ENCODE measurements at places on chromosomes 2 and 18.

GRCh38 chr2:68806511-68807109 is 64.6 kb downstream of the BMP10 start:
- DNase-seq = no peak

- DNase-seq = no peak
These were observed 5.5 kb upstream of the TEX51 start for GRCh38 chr2:126893153-126893552.

GRCh38 chr2:101987832-101988231 is 3.9 kb upstream of the IL1R2 start:
- DNase-seq = no peak

- no peak for DNase-seq
These were observed 192.8 kb downstream of the MTX2 start for GRCh38 chr2:176461809-176462670.

DNA sequence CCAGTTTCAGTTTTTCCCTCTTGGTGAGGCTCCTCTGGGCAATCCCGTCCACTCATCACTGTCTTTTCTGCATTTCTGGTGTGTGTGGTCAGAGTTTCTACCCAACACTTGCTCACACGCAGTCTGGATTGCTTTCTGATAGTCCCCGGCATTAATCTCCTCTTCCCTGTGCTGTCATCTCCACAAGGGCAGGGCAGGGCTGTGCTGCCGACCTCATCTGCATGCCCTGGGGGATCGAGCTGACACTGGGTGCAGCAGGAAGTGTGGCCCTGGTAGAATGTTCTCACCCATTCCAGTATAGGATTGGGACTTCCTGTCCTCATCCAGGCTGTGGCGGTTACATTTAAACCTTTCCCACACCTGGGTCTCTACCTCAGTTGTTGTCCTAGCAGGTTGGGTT is 80.0 kb upstream of the FAM136A start:
- no peak for DNase-seq

- DNase-seq = no peak
These were observed 97.4 kb upstream of the ITGA6 start for GRCh38 chr2:172329774-172330671.

DNA sequence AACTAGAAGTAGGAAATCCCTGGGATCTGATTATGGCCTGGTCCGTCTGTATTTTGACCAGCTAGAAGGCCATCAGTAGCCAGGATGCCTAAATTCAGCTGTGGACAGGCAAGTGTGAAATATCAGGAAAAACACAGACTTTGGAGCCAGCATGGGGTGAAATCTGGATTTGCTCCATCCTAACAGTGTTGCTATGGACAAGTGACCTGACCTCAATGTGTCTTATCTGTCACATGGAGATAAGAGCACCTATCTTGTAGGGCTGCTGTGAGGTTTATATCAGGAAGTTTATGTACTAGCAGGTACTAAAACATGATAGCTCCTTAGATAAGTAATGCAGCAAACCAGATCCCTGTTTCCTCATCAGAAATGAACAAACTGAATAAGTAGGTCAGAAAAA is 460.4 kb downstream of the STK39 start:
- no peak for DNase-seq

- no peak for DNase-seq
These were observed 189.3 kb downstream of the ANKRD44 start for GRCh38 chr2:197121255-197121654.

DNA sequence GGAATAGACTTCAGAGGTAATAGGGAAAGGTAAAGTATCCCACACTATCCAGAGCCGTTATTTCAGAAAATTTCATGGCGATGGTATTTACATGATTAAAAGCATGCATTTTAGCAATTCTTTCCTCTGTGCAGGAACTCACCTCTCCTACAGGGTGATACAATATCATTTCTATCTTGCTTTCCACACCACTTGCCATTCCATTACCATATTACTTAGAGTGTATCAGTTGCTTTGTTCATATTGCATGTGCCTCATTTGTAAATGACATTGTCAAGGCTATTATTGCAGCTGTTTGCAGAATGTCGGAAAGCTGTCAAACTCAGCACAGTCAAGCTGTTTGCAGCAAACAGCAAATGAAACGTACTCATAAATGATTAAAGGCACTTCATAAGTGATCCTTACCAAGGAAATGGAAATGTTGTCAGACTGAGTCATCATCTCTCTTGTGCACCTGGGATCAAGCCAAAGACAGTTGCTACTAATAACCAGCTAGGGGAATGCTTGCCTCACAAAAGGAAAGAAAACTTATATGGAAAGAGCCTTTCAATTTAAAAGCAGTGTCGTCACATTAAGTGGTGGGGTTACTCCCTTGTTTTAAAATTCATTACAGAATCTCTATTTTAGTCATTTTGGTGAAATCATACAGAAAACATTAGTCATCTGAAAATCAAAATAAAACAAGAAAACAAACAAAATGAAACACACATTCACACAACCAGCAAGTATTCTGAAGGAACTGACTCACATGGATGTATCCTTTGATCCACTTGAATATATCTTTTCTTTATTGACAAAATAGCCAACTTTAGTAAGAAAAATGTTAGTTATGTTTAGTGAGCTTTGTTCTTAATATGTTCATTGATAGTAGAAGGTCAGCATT is 1064.1 kb upstream of the CNTNAP5 start:
- peak; percentile 4 for DNase-seq
